CD4-positive, alpha-beta memory T cell (primary cell): ENCODE measurements at places on chromosomes 13 and 19. TPM values are rescaled to one million over a fixed set of nuclear protein-coding genes. Genes with fewer than 3 reads are reported as not detected.

The TEX29 gene
- polyA plus RNA-seq = 0.28 TPM

DNA sequence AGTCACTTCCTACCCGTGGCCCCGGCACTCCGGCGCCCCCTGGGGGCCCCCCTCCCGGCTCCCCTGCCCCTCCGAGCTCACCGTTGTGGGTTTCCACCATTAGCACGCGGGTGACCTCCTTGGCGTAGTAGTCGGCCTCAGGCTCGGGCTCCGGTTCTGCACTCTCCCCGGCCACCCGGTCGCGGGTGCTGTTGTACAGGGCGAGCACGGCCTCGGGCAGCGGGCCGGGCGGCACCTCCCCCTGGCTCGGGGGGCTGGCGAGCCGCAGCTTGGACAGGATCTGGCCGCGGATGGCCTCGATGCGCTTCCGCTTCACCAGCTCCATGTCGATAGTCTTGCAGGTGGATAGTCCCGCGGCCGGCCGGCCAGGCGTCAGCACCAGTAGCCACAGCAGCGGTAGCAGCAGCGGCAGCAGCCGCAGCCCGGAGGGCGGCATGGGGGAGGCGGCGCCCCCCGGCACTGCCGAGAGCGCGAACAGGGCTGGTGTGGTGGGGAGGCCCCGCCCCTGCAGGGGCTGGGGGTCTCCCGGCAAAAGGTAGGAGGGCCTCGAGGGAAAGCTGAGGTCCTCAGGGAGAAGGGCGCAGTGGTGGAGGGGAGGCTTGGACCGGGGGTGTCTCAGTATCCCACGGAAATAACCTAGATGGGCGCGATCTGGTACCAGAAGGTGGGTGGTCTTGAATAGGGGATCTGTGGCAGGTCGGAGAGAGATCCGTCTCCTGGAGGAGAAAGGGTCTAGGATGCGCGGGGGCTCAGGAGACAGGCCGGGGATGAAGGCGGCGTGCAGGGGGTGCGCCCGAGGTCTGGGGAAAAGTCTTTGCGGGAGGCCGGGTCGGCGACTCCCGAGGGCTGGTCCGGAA lies 885 bp downstream of the TGFB1 start:
- peak; percentile 74 for DNase-seq

DNA sequence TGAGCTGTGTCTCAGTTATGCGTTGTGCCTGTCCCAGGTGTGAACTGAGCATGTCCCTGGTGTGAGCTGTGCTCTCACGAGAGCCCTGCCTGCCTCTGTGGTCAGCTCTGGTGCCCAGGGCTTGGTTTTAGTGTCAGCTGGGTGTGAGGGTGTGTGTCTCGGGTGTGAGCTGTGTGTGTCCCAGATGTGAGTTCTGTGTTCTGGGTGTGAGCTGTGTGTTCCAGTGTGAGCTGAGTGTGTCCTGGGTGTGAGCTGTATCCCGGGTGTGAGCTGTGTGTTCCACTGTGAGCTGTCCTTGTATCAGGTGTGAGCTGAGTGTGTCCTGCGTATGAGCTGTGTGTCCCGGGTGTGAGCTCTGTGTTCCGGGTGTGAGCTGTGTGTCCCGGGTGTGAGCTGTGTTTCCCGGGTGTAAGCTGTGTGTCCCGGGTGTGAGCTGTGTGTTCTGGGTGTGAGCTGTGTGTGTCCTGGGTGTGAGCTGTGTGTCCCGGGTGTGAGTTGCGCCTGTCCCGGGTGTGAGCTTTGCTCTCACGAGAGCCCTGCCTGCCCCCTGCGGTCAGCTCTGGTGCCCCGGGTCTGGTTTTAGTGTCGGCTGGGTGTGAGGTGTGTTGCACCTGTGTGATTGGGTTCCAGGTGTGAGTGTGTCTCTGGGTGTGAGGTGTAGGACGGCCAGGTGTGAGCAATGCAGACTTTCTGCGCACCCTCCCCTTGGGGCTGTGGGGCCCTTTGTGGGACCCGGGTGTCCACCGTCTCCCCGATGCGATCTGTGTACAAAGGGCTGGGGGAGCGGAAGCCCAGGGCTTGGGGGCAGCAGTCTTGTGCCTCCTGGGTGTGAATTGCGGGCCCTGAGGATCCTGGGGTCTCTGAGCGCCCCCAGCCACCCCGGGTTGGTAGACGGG lies 7.1 kb upstream of the PEAK3 start:
- DNase-seq = no peak

The MEF2B gene
- not detected for polyA plus RNA-seq
